ENCODE measurements at places on chromosomes 6 and 20.
A peak's percentile ranks its signal among the peaks of the same experiment; 100 is the strongest.

DNA sequence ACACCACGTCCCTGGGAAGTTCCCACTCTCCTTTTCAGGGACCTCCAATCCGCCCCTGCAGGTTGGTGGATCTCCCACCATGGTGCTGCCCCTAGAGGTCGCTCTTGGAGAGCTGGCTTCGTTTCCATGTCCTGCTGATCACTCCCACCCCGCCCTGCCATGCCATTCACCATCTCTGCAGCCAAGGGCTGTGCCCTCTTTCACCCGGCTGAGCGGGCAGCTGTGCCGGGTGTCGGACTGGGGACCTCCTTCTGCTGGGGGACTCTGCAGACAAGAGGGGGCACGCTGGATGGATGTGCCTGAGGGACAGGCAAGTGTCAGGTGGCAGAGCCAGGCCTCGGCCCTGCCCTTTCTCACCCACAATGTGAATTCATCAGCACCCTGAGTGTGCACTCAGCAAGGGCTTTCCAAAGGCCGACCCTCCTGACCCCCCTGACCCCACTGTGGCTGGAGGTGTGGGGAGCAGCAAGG is 347.0 kb downstream of the CDH4 start:
- no peak for DNase-seq

GRCh38 chr6:147950623-147950987 is 392.0 kb upstream of the SASH1 start:
- DNase-seq = no peak

DNA sequence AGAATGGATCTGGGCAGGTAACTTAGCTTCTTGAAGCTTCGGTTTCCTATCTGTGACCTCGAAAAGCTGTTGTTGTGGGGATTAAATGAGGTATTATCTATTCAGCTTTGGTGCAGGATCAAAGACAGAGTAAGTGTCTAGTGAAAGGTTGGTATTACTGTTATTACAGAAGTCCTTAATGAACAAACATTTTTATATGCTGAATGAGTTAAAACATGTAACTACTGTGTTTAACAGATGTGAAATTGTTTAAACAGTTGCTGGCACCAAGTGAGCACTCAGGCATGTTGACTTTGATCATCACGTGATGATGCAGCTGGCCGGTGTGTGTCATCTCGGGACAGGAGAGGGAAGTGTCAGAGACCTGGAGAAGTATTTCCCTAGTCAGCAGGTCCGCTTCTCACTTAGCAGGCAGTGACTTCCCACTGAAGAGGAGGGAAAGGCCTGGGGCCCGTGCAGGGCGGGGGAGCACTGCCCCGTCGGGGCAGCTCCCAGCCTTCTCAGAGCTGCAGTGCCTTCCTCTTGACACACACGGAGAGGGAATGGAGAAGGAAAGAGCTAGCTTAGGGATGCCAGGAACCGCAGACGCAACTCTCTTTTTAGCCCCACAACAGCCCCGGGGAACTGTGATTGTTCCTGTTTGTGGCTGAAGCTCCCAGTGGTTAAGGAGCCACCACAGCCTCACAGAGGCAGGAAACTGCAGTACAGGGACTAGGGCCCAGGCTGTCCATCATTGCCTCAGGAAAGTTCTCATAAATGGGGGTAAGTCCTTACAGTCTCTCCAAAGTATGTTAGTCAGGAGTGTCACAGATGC is 18.0 kb downstream of the TUBB2A start:
- no peak for DNase-seq

DNA sequence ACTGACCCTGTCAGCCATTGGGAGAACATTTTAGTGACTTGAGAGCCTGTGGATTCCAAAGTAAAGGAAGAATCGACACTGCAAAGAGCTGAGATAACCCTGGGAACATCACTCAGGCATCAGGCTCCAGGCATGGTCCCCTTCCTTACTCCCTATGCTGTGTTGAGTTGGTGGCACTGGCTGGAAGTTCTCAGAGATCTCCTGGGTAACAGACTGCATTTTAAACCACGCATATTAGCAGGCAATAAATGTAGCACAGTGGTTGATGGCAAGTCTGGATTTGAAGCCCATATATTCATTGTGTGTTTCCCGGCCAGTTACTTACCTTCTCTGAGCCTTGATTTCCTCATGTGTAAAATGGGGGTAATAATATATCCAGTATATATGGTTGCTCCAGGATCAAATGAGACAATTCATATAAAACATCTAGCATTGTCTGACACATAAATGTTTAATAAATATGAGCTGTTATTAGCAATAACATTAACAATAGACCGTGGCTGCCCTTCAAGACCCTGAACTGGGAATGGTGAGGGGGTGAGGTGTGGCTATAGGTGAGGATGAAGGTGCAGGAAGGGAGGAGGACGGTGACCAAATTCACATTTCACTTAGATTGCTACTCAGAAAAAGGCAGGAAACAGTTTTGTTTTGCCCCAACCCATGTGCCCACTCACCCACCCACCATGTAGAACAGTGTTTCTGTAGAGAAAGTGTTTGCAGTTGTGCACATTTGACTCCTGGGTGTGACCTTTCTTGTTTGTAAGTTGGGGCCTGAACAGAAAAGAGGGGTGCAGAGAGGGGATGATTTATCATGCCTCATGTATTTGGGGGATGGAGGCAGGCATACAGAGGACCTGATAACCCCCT is 2.1 kb downstream of the PLCG1 start:
- peak; percentile 49 for DNase-seq

DNA sequence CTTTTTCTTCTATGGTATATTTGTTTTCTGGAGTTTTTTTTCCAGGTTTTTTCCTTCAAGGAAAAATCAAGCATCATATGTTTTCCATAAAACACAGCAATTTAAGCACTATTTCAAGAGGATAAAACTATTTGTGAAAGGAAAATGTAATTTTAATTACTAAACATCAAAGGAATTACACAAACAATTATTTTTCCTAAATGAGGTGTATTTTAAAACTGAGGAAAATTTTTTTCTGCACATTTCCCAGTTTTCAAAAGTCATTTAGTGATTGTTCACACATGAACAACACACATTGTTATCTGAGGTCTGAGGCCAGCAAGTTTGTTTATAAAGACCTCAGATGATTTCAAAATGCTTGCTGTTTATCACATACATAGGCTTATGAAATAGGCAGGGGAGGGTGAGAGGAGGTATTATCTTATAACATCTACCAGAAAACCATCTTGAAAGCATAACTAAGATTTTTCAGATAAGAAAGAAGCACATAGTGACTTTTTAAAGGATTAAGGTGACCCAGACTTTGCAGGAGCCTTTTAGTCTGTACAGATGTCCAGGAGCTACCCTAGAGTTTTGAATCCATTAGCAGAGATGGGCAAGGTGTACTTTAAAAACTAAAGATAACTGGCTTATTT is 381.6 kb downstream of the GJA1 start:
- DNase-seq = no peak

DNA sequence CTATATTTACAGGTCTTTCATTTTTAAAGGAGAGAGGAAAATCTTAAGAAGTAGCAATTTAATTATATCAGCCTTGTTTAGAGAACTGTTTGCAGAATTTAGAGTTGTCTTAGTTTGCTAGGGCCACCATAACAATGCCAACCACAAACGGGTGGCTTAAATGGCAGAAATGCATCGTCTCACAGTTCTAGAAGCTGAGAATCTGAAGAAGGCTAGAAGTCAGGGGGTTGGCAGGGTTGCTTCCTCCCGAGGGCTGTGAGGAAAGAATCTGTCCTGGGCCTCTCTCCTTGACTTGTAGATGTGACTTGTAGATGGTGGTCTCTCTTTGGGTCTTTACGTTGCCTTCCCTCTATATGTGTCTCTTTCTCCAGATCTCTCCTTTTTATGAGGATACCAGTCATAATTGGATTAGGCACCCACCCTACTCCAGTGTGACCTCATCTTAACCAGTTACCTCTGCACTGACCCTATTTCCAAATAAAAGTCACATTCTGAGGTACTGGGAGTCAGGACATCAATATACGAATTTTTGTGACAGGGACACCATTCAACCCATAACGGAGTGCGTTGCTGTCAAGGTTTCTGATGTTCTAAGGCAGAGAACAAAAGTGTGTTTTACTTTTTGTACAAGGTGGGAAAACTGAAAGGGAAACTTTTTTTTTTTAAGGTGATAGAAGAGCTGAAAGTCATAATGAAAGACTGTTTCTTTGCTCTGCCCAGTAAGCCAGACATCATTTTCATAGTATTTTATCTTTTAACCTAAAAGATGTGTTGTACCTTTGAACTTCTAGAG is 84.4 kb downstream of the SAMD3 start:
- no peak for DNase-seq

- no peak for DNase-seq
Measured at GRCh38 chr6:134937426-134937825, 12.5 kb downstream of the ALDH8A1 start.

GRCh38 chr6:38773338-38773737 is 58.2 kb downstream of the DNAH8 start:
- no peak for DNase-seq

DNA sequence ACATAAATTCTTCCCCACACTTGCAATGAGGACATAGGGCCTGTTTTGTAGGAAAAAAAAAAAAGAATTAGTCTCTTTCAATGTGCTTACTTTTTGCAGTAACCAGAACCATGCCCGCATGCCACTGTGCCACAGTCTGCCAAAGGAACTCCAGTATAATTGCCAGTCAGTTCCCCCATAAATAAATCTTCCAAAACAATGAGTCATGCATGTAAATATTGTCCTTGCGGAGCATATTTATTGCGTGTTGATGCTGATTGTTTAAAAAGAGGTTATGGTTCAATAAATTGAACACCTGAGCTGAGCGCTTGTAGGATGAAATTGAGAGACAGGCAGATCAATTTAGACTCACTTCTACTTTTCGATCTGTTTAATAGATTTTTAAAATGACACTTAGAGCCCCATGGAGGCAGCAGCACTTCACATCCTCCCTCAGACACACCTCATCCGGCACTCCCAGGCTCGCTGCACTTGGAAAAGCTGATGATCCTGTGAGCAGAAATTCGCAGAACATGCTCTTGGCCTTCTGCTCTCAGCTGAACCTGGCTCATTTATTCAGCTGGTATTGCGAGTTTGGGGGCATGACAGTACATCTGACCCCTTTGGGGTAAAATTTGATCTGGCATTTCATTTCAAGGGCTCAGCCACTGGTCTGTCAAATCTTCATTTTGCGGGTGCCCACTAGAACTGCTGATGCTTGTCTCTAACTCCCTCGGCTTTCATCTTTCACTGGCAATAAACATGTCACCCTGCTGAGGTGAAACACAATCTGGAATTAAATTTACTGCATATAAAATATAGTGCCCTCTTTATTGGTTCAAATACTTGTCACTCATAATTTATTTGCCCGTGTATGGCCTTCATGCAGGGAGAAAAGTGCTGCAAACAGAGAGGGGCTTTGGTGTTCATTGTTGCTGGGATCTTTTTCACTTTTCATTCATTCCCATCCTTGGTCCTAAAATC is 371.1 kb upstream of the POU3F2 start:
- DNase-seq = no peak

DNA sequence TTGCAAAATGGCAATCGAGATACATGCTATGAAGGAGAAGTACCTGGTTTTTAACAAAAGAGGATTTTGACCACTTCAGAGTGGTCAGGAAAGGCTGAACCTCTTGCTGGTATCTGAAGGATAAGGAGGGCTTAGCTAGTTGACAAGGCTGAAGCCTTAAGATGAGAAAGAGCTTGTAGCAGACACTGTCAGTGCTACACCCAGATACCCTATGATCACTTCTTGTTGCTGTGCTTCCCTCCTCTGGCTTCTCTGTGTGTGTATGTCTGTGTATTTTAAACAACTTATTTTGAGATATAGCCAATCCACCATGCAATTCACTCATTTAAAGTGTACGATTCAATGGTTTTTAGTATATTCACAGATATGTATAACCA is 38.9 kb upstream of the TGM2 start:
- DNase-seq = no peak

- no peak for DNase-seq
Measured at GRCh38 chr6:138572167-138572875, 73.0 kb upstream of the NHSL1 start.

GRCh38 chr6:151722342-151722741 is 85.1 kb upstream of the ESR1 start:
- no peak for DNase-seq

DNA sequence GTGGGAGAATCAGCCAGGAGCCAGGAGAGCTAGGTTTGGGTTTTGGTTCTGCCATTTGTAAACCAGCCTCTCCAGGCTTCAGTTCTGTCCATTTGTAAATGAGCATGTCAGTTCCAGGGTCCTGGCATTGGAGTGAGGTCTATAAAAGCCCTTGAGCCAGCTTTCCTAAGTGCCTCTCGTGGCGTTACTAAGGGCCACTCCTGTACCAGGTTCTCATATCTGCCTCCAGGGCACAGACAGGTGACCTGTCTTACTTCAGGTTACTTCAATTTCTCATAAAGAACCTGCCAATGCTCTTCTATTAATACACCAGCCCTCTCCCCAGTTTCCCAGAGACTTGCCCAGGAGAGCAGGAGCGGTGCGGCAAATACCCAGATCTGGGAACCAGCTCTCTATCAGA is 101.9 kb downstream of the VEGFA start:
- DNase-seq = no peak

DNA sequence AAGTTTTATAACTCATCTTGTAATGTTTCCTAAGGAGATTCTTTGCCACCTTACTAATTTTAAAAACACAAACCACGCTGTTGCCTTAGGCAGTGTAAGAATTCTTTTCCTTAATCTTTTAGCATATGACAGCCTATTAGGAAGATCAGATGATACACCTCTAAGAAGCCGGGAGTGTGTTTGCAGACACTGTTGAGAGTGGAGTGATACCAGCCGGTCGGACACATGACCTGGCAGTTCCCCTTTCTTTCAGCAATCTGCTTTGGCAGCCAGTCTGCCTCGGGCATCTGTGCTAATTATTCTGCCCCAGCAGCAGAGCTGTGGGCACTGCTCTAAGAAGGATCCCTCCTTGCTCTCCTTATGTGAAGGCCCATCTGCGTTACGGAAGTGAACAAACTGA is 50.9 kb downstream of the PLCB4 start:
- no peak for DNase-seq

- no peak for DNase-seq
Measured at GRCh38 chr6:2171728-2172127, 73.7 kb downstream of the GMDS start.

- DNase-seq = no peak
Measured at GRCh38 chr6:170040906-170041305, 250.0 kb downstream of the DLL1 start.

DNA sequence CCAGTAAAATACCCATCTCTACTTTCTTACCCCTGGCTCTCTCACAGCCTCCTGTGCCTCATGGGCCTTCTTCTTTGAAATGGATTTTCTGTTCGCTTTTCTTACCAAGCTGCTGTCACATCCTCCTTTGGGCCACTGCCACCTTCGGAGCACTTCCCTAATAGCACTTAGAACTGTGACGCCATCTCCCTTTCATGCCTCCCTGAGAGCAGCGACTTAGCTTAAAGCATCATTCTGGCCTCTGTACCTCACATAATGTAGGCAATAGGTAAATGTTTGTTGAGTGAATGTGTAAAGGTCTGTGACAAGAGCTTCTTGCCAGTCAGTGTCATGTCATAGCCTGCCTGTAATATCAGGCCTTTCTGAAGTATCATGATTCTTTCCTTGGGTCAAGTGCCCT is 78.8 kb downstream of the ADGRG6 start:
- no peak for DNase-seq

- DNase-seq = no peak
Measured at GRCh38 chr6:142879527-142879926, 65.4 kb downstream of the HIVEP2 start.
